ENCODE measurements at places on chromosomes 12 and 14.

- no peak for DNase-seq
These were observed 91.0 kb upstream of the MED13L start for GRCh38 chr12:116368196-116369194.

DNA sequence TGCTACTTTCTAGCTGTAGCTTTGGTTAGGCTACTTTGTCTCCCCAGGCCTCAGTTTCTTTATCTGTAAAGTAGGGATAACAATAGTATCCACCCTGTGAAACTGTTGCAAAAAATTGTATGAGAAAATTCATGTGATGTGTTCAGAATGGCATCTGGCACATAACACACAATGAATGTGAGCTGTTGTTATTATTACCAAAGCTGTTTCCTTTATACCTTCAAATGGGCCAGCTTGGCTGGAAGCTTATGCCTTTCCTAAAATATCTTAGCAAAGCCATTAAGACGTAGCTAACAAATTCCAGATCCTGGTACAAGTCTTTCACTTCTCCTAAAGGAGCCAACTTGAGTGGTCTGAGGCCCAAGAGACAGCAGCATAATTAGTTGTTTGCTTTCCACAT, 25.2 kb upstream of the MANSC4 start:
- no peak for DNase-seq

DNA sequence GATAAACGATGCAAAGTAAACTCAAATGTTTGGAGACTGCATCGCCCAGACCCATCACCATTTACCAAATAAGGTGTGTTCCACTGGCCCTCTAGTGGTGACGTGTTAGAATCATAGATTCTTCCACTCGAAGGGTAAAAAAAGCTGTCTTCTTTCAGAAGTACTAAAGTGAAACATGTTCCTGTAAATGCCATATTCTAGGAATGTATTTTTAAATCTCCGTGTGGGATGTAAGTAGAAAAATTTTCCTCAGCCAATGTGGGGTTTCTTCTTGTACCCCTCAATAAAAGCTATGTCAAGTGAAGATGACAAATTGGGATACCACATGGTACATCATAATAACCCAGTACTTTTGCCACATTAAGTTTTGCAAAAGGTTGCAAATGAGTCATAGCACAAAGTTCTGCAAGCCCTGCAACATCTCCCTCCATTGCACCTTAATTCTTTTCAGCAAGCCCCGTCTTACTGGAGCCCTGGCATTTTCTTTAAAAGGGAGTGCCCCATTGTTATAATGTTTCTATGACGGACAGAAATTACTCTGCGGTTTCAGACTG, 100.8 kb downstream of the CCER1 start:
- DNase-seq = peak; percentile 82

DNA sequence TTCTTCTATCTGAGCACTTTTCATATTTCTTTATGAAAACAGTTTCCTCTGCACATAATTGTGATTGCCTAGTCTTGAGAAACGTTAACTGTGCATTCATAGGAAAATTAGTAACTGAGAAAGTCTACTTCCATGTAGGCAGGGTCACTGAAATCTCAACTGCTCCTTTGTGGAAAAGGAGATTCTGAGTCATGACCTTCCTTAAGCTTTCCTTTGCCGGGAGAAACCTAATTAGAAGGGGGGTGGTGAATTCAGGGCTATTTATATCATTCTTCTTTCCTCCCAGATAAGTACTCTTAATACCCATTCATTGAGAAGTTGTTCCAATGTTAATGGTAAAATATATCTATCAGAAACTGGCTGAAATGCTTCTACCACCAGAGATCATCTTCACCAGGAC, 751.0 kb upstream of the TMEM132C start:
- DNase-seq = no peak

DNA sequence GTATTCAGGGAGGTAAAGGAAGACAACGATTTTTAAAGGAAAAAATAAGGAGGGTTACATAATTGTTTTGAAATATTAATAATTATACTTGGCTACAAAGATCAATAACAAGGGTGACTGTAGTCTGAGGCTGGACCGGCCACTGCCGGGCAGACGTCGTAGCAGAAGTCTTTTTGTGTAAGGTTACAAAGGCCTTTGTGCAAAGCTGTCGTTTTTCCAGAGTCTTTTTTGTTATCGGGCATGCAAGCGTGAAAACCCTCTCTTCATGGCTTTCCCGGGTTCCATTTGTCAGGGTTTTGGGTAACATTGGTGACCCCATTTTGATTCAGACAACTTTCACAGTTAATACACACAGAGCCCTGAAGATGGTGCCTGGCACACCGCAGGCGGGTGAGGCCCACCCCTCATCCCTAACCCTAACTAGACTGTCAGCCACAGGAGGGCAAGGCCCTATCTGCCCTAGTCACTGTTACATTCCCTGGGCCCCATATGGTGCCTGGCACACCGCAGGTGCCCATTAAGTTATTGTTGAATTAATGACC, 31.3 kb downstream of the RILPL1 start:
- no peak for DNase-seq

GRCh38 chr12:116545144-116545543, 14.0 kb upstream of the MAP1LC3B2 start:
- no peak for DNase-seq
